AG04450 (cell line): ENCODE measurements at places on chromosomes 13 and 19.

DNA sequence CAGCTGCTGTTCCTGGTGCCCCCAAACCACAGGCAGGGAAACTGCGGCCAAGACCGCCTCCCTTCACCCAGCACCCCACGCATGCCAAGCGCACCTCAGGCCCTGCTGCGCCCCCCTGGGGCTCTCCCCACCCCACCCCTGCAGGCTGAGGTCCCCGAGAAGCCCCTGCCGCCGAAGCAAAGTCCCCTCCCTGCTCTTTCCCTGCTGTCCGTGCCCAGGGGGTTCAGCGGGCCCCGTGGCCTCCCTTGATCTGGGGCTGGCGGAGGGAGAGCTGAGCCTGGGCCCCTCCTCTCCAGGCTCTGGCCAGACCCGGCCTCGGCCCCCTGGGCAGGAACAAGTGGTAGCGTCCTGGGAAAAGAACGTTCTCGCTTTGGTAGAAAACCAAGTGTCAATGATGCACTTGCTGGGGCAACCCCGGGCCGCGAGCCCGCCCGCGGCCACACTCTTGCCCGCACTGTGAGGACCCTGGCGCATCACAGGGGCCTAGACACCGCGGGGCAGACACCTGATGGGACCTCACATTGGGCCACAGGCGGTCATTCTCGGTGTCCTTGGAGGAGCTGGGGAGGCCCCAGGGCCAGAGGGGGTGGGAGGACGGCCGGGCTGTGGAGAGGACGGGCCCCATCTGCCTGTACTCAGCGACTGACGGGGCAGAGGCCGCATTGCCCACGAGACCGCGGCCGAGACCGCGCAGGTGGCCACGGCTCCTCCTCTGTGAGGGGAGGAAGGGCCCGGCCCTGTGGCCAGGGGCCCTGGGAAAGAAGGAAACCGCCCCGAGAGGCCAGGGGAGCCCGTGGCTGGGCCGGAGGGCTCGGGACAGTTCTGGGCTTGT is 29.0 kb downstream of the GPX4 start:
- DNase-seq = no peak

- DNase-seq = no peak
Measured at GRCh38 chr13:40261947-40262346, 404.5 kb downstream of the FOXO1 start.

- DNase-seq = no peak
Measured at GRCh38 chr19:15114153-15114540, 6.9 kb downstream of the SYDE1 start.

DNA sequence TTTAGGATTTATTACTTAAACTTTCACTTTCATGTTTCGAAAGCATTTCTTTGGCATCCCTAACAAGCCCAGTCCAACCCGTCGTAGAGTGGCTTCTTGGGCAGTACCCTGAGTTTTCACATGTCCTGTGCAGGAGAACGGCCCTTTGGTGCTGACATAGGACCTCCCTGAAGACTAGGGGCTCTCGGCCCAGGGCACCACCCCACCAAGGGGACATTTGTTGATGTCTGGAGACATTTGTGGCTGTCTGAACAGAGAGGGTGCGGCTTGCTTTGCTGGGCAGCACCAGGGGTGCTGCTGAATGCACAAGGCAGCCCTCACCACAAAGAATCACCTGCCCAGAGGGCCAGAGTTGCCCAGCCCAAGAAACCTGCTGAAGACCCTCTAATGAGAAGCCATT is 30.6 kb downstream of the CUL4A start:
- no peak for DNase-seq

GRCh38 chr13:75226733-75227435 is 255.1 kb downstream of the TBC1D4 start:
- DNase-seq = peak; percentile 54

GRCh38 chr13:74132776-74133656 is 1.2 kb downstream of the KLF12 start:
- no peak for DNase-seq

DNA sequence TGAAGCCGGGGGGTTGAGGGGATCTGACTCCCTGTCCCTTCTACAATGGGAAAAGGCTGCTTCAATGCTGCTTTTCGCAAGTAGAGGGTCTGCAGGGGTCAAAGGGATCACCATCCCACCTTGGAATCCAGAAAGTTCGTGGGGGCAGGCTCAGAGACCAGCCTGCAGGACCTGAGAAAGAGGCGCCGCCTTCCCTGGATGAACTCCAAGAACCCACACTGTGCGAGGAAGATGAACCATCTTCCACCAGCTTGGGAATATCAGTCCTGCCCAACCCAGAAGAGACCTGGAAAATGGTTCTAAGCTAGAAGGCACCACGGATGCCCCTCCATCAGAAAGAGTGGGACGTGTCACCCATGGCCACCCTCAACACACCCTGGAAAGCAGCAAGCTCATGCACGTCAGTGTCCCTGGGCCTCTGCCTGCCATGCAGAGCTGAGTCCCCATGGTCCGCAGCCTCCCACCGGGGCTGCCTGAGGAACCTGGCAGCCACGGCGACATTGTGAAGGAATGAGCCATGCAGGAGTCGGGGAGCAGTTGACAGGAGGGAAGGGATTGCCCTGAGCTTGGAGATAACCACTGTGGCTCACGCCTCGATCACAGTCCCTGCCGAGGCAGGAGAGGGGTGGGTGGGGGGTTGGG is 14.6 kb downstream of the RAB3D start:
- DNase-seq = no peak

- no peak for DNase-seq
Measured at GRCh38 chr13:37475151-37475550, 123.4 kb downstream of the POSTN start.

- DNase-seq = no peak
Measured at GRCh38 chr13:30851697-30852096, 54.4 kb upstream of the MEDAG start.

DNA sequence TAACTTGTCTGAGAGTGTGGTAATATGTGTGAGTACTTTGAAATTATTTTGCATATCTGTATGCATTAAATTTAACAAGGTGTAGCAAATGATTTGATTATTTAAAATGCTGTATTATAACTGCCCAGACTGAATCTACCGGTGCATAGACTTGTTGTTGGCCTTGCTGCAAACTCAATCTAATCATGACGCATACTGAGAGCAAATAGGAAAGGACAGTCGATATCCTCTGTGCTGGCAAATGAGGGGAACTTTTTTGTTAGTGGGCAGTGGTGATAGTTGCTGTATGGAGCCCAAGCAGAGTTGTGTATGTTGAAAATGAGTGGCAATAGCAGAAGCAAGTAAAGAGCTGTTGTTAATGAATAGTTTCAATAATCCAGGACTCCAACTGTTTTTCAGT is 127.4 kb downstream of the LMO7 start:
- DNase-seq = no peak

DNA sequence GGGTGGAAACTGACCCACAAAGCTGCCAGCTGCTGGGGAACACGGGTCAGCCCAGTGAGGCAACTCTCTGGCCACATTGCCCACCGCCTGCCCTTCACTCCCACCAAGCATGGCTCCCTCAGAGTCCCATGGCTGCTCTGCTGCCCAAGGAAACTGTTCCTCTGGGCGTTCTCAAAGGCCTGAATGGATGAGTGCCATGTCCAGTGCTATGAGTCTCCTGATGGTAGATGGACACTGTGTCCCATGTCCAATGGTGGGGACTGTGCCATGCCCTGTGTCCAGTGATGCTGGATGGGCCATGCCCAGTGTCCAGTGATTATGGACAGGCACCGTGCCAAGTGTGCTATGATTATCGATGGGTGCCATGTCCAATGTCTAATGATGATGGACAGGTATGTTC is 88.8 kb downstream of the ANKRD10 start:
- no peak for DNase-seq

DNA sequence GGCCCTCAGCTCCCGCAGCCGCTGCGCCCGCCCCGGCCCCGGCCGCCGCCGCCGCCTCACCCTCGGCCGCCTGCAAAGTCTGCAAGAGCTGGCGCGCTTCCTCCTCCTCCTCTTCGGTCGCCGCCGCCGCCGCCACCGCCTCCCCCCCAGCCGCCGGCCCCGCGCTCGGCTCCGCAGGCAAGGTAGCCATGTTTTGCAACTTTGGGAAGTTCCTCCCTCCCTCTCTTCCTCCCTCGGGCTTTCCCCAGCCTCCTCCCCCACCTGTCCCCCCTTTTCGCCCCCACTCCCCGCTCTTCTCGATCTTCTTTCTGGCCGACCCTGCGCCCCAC is 433 bp downstream of the SIX5 start:
- DNase-seq = no peak

DNA sequence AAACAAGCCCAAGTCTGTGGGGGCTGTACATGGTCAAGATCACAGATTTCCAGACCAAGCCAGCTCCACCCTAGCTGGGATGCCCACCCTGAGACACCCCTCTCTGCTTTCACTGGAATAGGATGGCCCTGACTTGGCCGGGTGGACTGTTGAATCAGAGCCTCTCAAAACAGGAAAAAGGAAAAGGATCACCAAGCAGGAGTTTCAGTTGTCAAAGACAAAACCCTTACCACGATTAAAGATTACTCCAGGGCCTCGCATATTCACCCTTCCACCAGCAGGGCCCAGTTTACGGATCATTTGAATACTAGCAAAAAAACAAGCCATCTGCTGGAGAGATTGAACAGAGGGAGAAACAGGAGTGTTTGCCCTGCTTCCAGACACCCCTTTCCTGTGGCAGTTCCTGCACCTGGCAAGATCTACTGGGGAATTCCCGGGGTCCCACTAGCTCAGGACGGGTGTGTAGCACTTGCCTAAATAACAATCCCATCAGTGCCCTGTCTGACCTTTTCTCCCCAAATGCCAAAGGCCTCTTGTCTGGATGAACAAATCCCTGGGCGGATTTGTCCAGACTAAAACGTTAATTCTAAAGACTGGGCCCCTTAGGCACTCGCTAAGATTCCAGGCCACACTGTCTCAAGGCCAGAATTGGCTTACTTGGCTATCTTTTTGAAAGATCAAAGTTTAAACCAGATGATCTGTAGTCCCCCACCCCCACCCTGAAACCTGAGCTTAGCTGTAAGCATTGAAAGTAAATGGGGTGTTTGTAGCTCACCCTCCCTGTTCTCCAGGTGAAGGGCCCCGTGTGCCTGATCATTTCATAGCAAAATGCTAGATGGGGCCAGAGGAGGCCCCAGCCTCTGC is 38.4 kb downstream of the ACTN4 start:
- no peak for DNase-seq

- DNase-seq = no peak
Measured at GRCh38 chr13:113945857-113946408, 27.9 kb downstream of the C13orf46 start.

DNA sequence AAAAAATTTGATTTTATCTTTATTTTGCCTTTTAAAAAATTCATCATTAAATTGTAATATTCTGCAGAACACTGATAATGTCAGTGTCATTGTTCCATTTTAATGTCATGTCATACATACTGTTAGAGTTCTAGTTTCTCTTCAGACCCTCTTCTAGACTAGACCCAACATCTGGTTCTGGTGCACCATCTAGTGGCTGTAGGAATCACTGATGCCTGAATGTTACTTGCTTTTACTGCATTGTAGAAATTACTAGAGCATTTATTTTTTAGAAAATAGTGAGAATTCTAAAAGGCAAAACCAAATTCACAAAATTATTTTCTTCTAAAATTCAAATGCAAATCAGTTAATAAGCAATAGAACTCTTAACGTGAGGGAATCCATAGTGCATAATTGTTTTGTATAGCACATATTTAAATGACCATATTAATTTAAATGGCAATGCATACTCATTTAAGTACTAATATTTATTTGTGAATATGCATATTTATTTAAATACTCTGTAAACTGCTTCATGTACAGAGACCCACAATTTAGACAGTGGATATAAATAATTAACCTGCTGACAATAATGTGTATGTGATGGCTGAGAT is 425.7 kb downstream of the KLF12 start:
- DNase-seq = peak; percentile 39

- no peak for DNase-seq
Measured at GRCh38 chr13:40061466-40062450, 406.3 kb downstream of the COG6 start.

DNA sequence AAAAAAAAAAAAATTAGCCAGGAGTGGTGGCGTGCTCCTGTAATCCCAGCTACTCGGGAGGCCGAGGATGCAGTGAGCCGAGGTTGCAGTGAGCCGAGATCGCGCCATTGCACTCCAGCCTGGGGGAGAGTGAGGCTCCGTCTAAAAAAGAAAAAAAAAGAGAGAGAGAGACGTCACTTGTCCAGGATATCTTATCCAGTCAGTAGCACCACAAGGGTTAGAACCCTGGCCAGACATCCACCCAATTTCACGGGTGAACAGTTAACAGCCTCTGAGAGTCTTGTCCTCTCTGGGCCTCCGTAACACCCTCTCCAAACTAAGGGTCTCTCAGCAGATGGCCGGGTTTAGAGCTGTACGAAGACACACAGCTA is 917 bp upstream of the CLPTM1 start:
- DNase-seq = no peak

GRCh38 chr19:14021474-14021873 is 6.5 kb upstream of the RLN3 start:
- no peak for DNase-seq

DNA sequence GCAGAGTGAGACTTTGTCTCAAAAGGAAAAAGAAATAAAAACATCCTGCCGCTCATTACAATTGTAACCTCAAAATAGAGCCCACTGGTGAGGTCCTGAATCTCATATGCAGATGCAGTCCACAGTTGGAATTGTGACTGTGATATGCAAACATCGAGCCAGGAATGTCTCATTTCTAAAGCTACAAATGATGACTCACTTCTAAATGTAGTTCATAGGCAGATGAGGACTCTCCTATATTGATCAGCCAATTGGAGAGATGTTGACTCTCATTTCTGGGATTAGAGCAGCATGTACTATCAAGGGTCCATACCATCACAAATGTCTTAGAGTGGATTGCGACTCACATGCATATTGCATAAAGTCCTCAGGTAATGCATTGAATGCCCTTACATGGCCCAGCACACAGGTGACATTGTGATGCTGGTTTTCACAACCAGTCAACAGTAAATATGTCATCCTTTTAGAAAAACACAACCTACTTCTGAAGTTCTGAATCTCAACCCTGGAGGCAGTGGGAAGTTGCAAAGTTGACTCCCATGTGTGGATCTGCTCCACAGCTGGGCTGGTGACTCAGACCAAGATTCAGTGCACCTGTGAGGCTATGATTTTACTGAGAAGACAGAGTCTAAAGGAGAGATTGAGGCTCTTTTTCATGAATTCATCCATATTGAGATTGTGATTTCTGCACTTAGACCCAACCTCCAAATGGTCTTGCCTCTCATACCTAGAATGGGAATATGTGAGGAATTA is 16.9 kb upstream of the ZNF254 start:
- no peak for DNase-seq

GRCh38 chr19:45801603-45802175 is 9.0 kb upstream of the DMWD start:
- DNase-seq = no peak

- DNase-seq = peak; percentile 85
Measured at GRCh38 chr19:932648-933552, 7.1 kb downstream of the ARID3A start.

- DNase-seq = no peak
Measured at GRCh38 chr19:49338691-49339300, 3.6 kb downstream of the CD37 start.

DNA sequence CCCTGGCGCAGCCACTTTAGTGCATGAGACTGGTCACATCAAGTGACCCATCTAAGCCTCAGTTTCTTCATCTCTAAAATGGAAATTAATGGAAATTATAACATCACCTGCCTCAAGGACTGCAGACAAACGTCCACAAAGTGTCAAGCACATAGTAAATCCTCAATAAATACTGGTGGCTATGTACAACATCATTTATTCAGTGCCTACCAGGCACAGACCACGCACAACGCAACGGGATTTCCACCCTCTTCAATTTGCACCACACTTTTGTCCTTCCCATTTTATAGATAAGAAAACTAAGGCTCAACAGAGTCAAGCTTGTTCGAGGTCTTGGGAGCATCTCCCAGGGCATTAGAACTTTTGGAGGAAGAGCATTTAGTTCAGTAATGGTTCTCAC is 1.4 kb downstream of the ELAVL1 start:
- no peak for DNase-seq
